ENCODE measurements at places on chromosomes 3 and 15. TPM values are rescaled to one million over a fixed set of nuclear protein-coding genes. Genes with fewer than 3 reads are reported as not detected.

The GLDN gene
- total RNA-seq, result 127 TPM

The COL6A5 gene
- not detected for total RNA-seq

The UBAP1L gene
- 1.5 TPM for total RNA-seq

The LRRC34 gene
- total RNA-seq, result 7.9 TPM

The MASP1 gene
- 178 TPM for total RNA-seq

The CCR1 gene
- 7.6 TPM for total RNA-seq

The PAQR5 gene
- 7.9 TPM for total RNA-seq

The EXD1 gene
- not detected for total RNA-seq

The HESX1 gene
- total RNA-seq, result 1.2 TPM

The KLHL40 gene
- total RNA-seq, result not detected

The SLC15A2 gene
- 0.50 TPM for total RNA-seq

The GRIP2 gene
- 0.15 TPM for total RNA-seq

The GOLGA8J gene
- not detected for total RNA-seq

The IMPG2 gene
- 0.33 TPM for total RNA-seq

The PLSCR2 gene
- not detected for total RNA-seq

The HTR3E gene
- not detected for total RNA-seq

The SRP14 gene
- total RNA-seq, result 208 TPM

The FAN1 gene
- total RNA-seq, result 18.6 TPM

The BRK1 gene
- 118 TPM for total RNA-seq

The RAD51 gene
- total RNA-seq, result 4.1 TPM

The SLC51A gene
- not detected for total RNA-seq

The ANKRD63 gene
- total RNA-seq, result not detected

The SI gene
- total RNA-seq, result not detected

The ARRDC4 gene
- 9.2 TPM for total RNA-seq

The VGLL3 gene
- total RNA-seq, result 25.7 TPM
